ENCODE measurements at places on chromosomes 13 and 19.
A peak's percentile ranks its signal among the peaks of the same experiment; 100 is the strongest.

GRCh38 chr19:39708594-39708993 lies 4.3 kb downstream of the LGALS14 start:
- DNase-seq, result no peak

- DNase-seq, result peak; percentile 70
Observed at GRCh38 chr19:7533925-7534480, 1.5 kb upstream of the PNPLA6 start.

DNA sequence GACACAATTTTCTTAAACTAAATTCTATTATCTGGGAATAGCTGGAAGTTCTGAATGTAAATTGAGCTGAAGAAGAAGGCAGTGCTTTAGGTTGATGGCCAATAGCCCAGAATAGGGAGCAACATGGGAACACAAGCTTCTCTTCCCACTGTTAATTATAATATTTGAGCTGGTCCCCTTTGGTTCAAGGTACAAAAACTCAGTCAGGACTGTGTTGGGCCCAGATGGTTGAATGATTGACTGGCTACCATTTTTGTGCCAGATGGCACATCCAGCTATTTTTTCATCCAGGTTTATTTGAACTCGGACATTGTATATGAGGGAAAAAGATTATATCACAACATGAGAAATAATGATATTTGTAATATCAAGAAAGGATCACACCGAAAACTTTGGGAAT lies 458.9 kb downstream of the SLITRK1 start:
- no peak for DNase-seq

DNA sequence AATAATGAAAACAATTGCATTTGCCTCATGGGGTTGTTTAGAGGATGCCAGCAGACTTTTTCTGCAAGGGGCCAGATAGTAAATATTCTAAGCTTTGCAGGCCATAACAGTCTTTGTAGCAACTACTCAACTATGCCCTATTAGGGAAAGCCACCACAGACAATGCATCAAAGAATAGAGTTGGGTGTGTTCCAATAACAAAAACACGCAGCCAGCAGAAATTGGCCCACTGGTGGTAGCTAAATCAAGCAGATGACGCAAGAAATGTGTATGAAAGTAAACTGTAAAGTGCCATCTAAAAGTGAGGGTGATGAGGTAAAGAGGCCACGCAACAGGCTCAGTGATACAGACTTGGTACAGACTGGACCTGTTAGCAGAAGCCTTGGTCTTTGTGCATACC lies 75.2 kb upstream of the SIAH3 start:
- no peak for DNase-seq

DNA sequence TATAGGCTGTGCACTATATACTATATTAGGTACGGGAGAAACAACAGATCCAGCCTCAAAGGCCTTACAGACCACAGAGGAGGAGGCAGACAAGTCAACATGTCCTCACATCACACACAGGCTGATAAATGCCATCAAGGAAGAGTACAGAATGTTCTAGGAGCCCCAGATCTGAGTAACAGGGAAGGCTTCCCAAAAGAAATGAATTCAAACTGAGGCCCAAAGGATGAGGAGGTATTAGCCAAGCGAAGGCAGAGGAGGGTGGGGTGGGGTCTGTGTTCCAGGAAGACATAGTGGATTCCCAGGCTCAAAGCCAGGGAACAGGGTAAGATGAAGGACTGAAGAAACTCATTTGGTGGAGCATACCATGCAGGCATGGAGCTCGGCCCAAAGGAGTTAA lies 55.1 kb downstream of the RXFP2 start:
- no peak for DNase-seq

DNA sequence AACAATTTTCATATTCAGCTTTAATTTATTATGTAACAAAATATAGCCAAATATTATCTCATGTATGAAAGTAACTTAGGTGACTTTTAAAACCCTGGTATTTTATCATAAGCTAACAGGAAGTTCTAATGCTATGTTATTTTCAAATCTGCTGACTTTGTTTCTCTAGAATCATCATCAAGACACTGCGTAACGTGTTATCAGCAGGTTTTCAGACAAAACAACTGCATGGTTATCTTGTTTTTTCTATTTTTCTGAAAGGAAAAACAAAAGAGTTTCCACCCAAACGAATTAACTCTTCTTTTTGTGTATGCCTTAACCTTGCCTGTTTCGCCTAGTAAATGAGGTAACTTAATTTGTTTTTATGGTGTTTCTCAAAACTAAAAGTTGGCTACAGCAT lies 156.3 kb downstream of the TBC1D4 start:
- no peak for DNase-seq

- DNase-seq, result no peak
Observed at GRCh38 chr13:96835546-96835945, 158.7 kb downstream of the OXGR1 start.

GRCh38 chr19:2034729-2035589 lies 16.1 kb downstream of the MKNK2 start:
- DNase-seq, result no peak

DNA sequence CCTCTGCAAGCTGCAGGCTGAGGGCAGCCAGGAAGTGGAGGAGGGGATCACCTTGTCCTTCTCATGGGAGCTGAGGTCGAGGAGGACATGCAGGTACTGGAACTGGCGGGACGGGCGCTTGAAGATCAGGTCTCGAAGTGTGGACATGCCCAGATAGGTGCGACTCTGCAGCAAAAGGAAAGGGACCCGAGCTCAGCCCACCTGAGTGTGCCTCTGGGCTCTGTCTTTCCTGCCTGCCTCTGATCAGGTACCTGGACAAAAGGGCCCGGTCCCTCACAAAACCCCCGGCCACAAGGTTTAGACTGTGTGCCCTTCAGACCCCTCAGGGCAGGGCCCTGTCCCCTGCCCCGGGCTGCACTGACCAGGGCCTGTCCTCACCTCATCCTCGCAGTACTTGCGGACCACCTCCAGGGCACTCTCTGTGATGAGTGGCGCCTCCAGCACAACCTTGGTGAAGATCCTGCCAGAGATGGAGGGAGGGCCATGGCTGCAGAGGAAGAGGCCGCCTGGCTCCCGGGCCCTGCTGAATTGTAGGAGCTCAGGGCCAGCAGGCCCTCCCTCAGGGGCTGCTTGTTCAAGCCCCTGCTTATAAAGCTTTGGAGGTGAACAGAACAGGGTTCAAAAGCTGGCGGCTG lies 12.5 kb upstream of the RSPH6A start:
- no peak for DNase-seq

GRCh38 chr19:19113040-19113626 lies 25.1 kb downstream of the TMEM161A start:
- no peak for DNase-seq

DNA sequence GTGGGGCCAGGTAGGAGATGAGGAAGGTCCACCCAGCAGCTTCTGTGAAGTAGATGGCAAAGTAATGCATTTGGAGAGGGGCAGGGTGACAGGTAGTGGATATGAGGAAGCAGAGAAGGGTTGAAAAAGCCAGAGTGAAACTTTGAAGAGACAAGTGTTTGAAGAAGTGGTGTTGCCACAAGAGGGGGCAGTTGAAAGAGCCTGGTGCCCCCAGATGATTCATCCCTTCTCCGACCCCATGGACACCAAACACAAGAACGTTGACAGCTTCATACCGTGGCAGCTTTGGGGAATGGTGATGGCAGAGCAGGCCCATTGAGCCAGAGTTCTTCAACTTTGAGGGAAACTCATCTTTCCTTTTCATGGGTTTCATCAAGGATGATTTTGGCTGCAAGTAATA lies 19.9 kb downstream of the IFNL3 start:
- no peak for DNase-seq

DNA sequence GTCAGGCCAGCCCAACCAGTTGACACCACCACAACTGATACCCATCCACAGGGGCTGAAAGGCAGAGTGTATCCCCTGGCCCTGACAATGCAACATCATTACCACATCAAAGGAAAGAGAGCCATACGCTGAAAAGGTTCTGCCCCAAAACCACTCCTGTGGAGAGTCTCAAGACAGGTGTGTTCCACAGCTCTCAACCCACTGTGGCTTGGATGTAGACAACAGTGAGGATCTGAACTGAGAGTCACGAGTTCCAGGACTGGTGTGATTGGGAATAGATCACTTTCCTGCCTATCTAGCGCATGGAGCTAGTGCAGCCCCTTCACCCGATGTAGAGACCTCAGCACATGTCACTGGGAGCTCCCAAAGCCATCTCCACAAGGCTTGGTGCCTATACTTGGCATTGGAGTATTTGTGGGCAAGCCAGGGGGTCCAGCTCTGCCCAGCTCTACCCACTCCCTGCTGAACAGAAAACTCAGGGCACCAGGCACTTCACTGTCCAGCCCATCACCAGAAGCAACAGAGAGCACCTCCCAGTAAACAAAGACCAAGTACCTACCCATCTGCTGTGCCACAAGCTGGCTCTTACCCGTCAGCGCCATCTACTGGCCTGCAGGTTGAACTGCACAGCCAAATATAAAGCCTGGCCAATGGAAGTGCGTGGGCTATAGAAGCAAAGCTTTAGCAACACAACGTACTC lies 579.5 kb downstream of the UQCRFS1 start:
- no peak for DNase-seq

GRCh38 chr19:54017261-54017660 lies 25.8 kb downstream of the CACNG6 start:
- DNase-seq, result no peak

DNA sequence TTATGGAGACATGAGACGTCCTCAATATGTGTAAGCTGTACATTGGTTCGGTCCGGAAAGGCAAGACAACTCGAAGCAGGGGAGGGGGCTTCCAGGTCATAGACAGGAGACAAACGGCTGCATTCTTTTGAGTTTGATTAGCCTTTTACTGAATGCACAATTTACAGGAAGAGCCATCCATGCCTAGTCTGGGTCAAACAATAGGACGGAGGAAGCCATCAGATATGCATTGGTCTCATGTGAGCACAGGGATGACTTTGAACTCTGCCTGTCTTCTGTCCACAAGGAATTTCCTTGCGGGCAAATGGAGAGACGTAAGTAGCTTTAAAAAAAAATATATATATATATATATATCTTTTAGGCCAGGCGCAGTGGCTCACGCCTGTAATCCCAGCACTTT lies 1.9 kb upstream of the CCNP start:
- no peak for DNase-seq

- no peak for DNase-seq
Observed at GRCh38 chr13:30679483-30680330, 55.6 kb upstream of the ALOX5AP start.

- DNase-seq, result no peak
Observed at GRCh38 chr19:10747271-10747670, 29.4 kb downstream of the DNM2 start.

DNA sequence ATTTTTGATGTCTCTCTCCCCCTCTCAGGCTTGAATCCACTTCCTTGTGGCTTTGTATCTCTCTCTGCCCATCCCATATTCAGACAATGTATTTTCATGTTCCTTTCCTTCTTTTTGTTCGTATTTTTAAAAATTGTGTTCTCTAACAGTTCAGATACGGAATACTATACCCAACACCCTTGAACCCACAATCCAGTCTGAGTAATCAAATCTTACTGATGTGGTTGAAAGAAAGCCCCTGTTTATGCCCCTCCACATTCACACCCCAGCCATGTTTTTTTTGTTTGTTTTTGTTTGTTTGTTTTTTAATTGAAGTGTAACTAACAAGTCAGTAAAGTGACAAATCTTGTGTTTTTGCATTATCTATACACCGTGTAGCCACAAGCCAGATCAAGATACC lies 1.4 kb downstream of the SPIB start:
- DNase-seq, result no peak

DNA sequence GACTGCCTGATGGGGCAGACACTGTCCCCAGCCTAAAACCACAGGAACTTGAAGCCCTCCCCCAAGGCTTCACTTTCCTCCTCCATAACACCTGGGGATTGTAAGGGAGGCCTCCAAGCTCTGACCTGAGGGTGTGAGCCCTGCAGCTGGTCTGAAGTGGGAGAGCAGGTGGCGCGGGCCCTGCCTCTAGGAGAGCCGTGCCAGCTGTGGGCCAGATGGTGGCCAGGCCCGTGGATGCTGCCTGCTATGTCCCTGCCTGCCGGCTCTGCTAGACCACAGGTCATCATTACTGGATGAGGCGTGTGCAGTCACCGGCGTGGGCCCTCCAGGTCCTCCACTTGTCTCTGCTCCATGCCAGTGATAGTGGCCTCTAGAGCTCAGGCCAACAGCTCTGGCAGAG lies 3.5 kb upstream of the KLHL26 start:
- DNase-seq, result no peak

DNA sequence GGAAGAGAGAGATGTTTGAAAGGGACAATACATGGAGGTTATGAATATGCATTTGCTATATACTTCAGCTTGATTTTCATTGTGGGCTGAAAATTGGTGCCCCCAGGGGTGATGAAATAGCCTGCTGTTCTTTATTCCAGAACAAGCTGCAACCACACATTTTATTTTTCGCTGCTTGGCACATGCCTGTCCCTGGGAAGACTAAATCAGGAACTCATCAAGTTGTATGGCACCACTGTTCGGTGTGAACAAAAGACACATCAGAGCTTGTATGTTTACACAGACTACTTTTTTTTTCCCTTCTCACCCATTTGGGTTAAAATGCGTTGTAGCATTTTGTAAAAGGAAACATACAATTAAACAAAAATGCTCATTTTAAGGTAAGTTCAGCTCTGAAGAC lies 230.7 kb downstream of the NALCN start:
- DNase-seq, result no peak

DNA sequence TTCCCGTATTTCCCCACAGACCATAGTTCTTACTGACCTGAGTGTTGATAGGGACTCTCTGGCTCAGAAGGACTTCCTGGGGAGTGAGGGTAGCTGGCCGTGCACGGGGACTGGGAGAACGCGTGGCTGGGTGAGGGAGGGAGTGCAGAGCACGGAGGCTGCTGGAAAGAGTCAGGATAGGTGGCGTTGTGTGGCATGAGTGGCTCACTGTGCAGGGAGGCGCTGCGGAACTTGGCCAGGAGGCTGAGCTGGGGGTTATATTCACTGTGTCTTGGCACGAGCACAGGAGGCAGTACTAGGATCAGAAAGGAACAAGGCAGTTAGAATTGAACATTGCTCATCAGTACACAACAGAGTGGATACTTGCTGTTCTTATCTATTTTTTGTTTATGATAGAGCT lies 47.4 kb downstream of the SMAD9 start:
- no peak for DNase-seq

DNA sequence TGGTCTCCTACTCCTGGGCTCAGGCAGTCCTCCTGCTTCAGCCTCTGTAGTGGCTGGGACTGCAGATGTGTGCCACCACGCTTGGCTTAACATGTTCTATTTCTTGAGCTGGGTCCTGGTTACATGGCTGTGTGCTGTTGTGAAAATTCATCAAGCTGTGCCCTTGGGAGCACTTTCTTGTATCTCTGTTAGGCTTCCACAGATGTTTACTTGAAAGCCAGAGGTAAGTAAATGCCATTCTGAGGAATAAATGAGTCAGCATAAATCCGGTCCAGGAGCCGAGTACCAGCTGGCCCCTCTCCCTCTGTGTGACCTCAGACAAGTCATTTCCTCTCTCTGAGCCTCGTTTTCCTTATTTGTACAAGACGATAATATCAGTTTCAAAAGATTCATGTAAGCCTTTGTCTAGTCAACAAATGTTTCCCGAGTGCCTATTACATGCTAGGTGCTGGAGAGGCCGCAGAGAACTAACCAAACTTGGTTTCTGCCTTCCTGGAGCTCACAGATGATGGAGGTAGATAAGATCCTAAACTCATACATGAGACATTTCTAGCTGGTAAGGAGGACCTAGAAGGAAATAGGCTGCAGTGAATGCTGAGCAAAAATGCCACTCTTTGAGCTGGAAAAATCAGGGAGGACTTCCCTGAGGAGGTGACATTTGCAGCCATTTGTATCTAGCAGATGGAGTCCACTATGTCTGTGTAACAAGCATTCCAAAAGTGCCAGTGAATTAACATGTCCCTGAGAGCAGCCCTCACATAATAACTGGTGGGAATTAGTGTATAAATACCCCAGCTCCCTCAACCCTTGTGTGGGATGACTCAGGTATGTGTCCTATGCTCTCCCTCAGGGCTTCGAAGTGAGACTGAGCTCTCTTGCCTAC lies 2.7 kb upstream of the RASAL3 start:
- peak; percentile 57 for DNase-seq

GRCh38 chr19:4057931-4058692 lies 8.6 kb downstream of the ZBTB7A start:
- peak; percentile 28 for DNase-seq
